ENCODE measurements at places on chromosomes 1 and 21. TPM values are rescaled to one million over a fixed set of nuclear protein-coding genes. Genes with fewer than 3 reads are reported as not detected.
A peak's percentile ranks its signal among the peaks of the same experiment; 100 is the strongest.

DNA sequence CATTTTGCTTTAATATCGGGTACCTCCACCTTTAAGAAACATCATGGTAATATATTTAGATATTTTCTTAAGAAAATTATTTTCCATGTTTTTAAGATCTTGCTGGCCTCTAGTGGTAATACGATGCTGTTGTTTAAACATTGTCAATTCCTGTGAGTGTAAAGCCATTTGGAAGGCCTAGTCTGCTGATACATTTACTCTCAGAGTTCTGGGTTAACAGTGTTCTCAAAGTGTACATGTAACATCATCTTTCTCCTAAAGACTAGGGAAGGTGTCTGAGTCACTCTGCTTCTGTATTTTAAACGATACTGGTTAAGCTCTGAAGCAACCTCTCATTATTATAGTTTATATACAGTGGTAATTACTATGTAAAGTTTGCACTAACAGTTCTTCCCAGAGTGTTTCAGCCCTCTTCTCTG is 189.1 kb downstream of the RASAL2 start:
- no peak for DNase-seq

- DNase-seq = no peak
Measured at GRCh38 chr1:54463259-54464030, 57.3 kb upstream of the SSBP3 start.

- no peak for DNase-seq
Measured at GRCh38 chr21:34365809-34366208, 2.0 kb downstream of the KCNE2 start.

GRCh38 chr1:41507110-41507720 is 22.7 kb upstream of the EDN2 start:
- DNase-seq = no peak

DNA sequence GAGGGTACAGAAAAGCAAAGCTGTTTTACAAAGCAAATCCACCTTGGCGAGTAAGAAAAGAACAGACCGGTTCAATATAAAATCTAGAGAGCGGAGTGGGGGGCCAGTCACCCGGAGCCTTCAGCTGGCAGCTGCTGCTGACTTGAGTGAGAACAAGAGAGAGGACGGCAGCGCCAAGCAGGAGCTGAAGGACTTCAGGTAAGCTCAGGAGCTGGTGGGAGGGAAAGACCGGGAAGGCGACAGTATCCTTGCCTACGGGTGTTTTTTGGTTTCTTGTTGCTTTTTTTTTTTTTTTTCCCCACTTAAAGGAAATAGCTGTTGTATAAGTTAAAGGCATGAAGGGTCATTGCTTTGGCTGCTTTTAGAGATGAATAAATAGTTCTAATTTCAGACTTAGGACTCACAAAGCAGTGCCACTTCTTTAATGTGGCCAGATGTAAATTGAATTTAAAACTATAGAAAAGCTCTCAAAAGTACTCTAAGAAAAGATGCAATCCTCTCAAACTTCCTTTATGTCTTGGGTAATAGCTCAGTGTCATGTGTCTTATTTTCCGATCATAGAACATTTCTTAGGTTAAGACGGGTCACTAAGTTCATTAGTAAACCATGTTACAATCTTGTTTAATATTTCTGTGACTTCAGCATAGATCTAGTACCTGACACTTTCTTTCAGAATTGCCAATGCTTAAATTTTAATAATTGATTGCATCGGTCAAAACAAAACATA is 82.8 kb downstream of the PRDM2 start:
- no peak for DNase-seq

DNA sequence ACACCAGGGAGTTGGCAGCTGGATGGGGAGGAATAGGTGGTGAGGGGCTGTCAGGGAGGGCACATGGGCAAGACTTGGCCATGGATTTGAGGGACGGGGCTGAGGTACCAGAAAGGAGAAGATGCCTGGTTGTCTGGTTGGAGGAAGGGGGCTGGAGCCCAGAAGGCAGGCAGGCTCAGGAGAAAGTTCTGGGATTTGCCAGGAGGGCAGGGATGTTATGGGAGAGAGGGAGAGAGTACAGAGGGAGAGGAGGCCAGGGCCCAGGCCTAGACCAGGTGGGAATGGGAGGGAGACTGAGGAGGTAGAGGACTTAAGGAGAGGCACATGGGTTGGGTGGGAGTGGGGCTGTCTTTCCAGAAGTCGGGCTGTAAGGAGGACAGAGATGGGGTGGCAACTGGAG is 4.3 kb downstream of the A3GALT2 start:
- no peak for DNase-seq

DNA sequence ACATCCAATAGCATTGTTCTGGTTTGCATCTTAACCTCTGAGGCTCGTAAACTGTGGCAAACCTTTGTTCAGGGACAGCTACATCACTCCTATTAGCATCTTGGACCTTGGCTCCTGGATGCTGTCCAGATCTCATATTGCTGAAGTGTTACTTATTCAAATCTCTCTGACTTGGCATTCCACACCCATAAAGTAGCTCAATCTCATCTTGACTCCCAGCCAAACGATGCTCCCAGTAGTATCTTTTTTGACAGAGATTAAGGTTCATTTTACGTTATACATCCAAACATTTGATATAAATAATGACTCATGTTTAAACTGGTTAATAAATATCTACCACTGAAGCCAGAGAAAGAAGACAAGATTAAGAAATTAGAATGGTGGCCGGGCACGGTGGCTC is 4.4 kb upstream of the FLVCR1 start:
- peak; percentile 53 for DNase-seq

DNA sequence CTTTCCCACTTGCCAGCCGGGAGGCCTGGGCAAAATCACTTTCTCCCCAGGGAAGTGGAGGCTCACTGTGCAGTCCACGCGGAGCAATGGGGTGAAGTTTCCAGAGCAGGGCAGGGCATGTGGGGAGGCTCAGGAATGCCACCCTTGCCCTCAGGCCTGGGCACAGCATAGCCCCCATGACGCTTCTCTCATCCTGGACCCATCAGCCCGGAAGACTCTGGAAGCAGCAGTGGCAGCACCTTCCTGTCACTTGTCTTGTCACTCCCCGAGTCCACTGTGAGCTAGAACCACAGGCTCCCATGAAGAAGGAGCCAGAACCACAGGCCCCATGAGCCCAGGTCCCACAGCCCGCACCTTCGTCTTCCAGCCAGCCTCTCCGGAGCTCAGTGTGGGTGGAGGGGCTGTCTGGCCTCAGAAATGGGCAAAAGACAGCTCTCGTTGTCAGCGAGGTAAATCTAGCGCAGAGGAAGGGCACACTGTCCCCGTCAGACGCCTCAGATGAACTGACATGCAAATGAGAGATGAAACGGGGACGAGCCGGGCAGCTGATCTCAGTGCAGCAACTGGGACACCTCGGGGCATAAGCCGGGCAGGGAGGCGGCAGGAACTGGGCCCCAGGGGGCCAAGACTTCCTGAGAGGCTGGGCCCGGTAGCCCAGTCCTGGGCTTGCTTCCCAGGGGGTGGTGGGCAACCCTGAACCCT is 6.1 kb downstream of the PDE9A start:
- DNase-seq = no peak

Gene DPT
- polyA plus RNA-seq = 4.8 TPM

Gene KRTAP12-3
- polyA plus RNA-seq = not detected
